ENCODE measurements at places on chromosomes 16 and 17.

GRCh38 chr16:29023279-29024277, 38.7 kb downstream of the LAT start:
- DNase-seq, result peak; percentile 39

- no peak for DNase-seq
These were observed 10.8 kb upstream of the TAOK1 start for GRCh38 chr17:29379084-29379991.

DNA sequence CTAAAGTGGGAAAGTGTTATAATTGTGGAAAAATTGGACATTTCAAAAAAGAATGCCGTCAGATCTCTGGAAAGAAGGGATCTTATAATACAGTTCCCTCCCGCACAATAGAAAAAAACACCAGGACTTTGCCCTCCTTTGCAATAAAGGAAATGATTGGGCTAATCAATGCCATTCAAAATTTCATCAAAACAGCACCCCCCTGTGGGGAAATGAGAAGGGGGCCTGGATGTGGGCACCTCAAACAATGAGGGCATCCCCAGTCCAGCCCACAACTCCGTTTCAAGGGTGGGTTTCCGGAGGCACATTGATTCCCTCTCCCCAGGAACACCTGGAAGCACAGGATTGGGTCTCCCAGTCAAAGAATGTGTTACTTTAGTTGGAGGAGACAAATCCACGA, 26.1 kb downstream of the CD300LG start:
- no peak for DNase-seq

GRCh38 chr16:85245307-85246172, 133.3 kb upstream of the CIBAR2 start:
- DNase-seq, result peak; percentile 73

DNA sequence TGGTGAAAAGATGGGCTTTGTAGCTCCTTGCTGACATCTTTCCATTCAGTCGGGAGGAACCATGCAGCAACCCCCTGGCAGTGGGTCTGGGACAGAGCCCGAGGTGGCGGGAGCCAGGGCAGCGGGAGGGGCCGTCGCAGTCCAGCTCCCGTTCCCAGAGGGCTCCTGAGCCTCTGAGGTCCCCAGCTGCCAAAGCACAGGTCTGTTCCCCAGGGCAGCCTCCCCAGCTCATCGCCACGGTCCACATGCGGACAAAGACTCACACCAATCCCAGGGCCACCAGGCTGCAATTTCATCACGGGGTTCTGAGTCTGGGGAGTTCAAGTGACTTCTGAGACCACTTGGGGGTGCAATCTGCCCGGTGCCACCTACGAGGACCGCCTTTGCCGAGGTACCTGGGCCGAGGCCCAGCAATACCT, 196.0 kb downstream of the RBFOX3 start:
- no peak for DNase-seq

- DNase-seq, result peak; percentile 42
These were observed 23.2 kb upstream of the NTN1 start for GRCh38 chr17:8997994-8998628.

- no peak for DNase-seq
These were observed 7.3 kb downstream of the ENDOV start for GRCh38 chr17:80422276-80422675.

GRCh38 chr16:28053461-28053860, 10.1 kb downstream of the GSG1L start:
- no peak for DNase-seq

DNA sequence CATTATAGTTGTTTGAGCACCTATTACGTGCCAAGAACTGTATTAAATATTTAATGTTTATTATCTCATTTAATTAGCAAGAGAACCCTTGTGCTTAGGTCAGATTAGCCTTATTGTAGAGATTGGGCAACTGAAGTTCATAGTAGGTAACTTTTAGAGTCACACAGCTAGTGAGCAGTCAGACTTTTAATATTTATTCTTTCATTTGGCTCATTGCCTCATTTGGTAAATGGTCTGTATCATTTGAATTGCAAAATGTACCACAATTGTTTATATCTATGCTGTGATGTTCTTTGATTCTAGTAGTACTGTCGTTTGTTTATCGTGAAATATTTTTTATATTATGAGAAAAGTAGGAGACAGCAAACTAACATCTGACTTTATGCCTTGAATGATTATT, 7.6 kb downstream of the CLTC start:
- no peak for DNase-seq

GRCh38 chr16:70698901-70699300, 13.0 kb upstream of the MTSS2 start:
- no peak for DNase-seq

DNA sequence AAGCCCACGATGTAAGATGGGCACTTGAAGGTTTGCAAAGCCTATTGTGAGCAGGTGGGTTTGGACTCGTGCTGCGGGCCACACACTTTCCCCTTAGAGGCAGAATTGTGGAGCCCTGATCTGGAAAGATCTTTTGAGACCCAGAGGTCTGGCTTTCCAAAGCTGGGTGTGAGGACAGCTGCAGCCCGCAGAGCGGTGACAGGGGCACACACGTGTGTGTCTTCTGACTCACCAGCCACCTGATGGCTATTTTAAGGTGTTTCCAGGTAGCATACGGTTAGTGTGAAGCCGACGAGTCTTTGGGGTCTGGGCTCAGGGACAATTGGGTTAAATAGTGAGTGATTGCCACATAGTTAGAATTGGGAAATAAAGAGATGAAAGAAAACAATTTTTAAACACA, 108.9 kb upstream of the GSE1 start:
- DNase-seq, result no peak

GRCh38 chr16:4231367-4231766, 10.5 kb downstream of the SRL start:
- no peak for DNase-seq

GRCh38 chr16:47063011-47063724, 80.6 kb downstream of the NETO2 start:
- DNase-seq, result no peak

- DNase-seq, result no peak
These were observed 18.4 kb upstream of the CLEC18B start for GRCh38 chr16:74439685-74440084.

GRCh38 chr17:72476575-72476986, 355.8 kb downstream of the SOX9 start:
- no peak for DNase-seq

GRCh38 chr17:70107441-70107840, 32.4 kb downstream of the KCNJ16 start:
- DNase-seq, result no peak

- DNase-seq, result no peak
These were observed 10.6 kb upstream of the GINS3 start for GRCh38 chr16:58381661-58382060.

- no peak for DNase-seq
These were observed 13.2 kb downstream of the NAGPA start for GRCh38 chr16:5020551-5020950.

- DNase-seq, result peak; percentile 97
These were observed 56.4 kb downstream of the CMIP start for GRCh38 chr16:81500833-81501521.

DNA sequence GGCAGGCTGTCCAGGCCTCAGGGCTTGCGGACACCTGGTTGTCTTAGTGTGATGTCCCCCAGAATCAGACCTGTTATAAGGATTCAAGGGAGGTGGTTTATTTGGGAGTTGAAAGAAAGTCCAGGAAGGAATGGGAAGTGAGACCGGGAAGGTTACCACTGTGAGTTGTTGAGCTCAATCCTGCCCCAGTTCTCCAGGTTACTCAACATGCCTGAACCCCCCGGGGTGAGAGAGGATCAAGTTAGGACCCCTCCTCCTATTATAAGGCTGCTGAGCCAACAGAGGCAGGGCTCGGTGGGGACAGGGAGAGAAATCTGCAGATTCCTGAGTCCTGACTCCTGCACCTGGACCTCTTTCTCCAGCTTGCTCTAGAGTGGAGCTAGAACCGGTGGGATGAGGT, 86.4 kb downstream of the MRM1 start:
- no peak for DNase-seq

DNA sequence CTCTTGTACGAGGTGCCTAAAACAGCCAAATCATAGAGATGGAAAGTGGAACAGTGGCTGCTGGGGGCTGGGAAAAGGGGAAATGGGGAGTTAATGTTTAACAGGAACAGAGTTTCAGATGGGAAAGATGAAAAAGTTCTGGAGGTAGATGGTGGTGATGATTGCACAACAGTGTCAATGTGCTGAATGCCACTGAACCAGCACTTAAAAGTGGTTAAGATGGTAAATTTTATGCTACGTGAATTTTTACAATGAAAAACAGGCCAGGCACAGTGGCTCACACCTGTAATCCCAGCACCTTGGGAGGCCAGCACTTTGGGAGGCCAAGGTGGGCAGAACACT, 130.4 kb downstream of the C16orf78 start:
- DNase-seq, result no peak

DNA sequence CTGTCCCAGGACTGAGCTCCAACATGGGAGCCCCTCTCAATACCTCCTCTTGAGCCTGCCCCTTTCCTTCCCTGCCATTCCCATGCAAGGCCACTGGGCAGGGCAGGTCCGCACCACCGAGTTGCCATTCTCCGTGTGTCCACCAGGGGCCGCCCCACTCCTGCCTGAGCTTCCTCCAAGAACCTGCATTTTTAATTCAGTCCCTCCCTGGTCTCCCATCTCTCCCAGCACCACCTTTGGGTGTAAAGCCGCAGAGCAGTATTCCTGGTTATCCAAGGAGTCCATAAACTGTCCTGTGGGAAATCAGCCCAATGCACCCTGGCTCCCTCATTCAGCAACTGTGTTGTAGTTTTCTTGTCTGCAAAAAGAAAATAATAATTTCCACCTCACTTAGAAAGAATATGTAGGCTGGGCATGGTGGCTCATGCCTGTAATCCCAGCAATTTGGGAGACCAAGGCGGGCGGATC, 15.9 kb upstream of the ANKRD40CL start:
- DNase-seq, result peak; percentile 84

- DNase-seq, result peak; percentile 87
These were observed 358.8 kb upstream of the CDH5 start for GRCh38 chr16:66007717-66008116.

DNA sequence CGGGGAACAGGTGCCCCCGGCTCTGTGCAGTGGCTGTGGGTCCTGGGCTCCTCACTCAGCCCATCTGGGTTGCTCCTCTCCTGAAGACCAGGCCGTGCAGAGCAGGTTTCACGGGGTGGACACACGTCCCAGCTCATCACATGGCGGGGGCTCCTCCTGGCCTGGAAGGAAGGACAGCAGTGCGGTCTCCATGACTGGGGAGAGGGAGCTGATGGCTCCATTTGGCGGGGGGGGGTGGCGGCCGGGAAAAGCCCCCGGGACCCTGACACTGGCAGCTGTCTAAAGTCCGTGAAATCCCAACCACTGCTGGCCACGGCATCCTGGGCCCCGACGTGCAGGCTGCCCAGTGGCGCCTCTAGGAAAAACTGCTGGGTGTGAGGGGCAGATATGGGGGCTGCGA, 19.0 kb downstream of the SOX8 start:
- no peak for DNase-seq

- no peak for DNase-seq
These were observed 52.8 kb downstream of the NTN1 start for GRCh38 chr17:9074131-9074530.

DNA sequence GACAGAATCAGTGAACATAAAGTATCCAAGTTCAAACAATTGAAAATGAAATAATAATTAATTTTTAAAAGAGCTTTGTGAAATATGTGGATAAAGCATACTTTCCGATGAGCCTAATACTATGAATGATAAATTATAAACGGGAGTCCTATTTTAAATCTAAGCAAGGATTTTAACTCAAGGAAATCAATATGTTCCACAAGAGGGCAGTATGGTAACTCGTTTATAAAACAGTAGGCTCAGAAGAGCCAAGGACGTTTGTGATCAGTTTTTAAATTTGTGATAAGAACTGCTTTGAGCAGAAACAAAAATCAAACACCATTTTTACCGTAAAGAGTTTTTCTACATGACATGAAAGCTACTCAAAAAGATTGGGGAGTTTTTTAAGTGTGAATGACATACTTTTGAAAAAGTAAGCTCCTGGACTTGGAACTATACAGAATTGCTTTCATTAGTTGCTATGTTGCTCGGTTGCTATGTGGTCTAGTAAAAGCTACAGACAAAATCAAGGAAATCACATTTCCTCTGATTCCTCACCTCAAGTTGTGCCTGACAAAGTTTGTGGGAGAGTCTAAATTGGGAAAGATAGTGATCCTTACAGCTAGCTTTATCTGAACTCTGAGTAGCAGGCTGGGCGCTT, 11.8 kb upstream of the TEKT1 start:
- DNase-seq, result peak; percentile 48

GRCh38 chr17:65459677-65460347, 101.6 kb downstream of the AXIN2 start:
- no peak for DNase-seq

DNA sequence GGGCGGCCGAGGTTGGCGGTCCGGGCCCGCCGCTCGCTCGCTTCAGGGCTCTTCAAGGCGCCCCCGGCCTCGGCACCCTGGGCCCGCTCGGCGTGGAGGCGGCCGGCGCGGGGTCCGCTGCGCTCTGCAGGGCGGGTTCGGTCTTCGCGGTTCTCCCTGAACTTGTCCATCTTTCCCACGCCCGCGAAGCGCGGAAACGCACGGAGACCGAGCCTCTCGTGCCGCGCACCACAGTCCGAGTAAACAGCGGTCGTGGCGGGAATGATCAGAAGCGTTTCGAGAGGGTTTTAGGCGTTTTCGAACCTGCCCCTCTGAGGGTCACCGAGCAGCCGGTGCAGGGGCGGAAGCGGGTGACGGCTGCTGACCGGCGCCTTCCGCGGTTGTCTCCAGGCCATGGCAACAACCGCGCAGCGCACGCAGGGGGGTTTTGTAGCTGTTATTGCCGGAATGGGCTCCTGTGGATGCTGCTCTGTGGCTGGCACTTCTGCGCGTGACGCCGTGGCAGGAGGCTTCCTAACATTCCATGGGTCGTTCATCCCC, 414 bp downstream of the NARF start:
- peak; percentile 56 for DNase-seq

GRCh38 chr17:57909551-57909950, 45.7 kb downstream of the CUEDC1 start:
- no peak for DNase-seq

GRCh38 chr17:14605267-14605599, 304.4 kb downstream of the HS3ST3B1 start:
- no peak for DNase-seq

- no peak for DNase-seq
These were observed 67.8 kb downstream of the CCDC182 start for GRCh38 chr17:57677301-57677700.

DNA sequence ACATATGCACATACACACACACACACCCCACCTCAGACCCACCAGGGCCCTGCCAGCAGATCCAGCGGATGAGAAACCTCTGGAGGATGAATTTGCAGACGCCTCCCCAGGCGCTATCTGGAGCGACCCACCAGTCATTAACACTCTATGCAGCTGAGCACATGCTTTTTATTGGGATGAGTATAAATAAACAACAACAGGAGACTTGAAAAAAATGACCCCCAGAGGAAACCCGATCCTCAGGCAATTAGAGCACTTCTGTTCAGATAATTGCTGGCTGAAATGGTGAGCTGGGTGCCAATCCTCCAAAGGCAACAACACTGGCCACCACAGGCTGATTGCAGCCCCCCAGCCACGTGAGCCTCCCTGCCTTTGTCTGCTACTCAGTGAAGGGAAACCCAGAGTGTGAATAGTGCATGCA, 32.9 kb downstream of the DYNLRB2 start:
- no peak for DNase-seq

Measured in EH (cell line).